ENCODE measurements at places on chromosomes 16 and 17.

- H3K27ac ChIP-seq: no peak overlapping the region
- H3K4me1 ChIP-seq: peaks cover 15% of the 10 kb centered on the region
- H3K36me3 ChIP-seq: peaks cover 68% of the 10 kb centered on the region
- no peaks in the 10 kb centered on the region for H3K27me3 ChIP-seq
Observed at GRCh38 chr17:57634713-57635465, 110.2 kb downstream of the CCDC182 start.

- peaks cover 91% of the 10 kb centered on the region for H3K27me3 ChIP-seq
- H3K4me3 ChIP-seq: no peak overlapping the region
- H3K27ac ChIP-seq: no peak overlapping the region
- DNase-seq: no peak
- H3K4me1 ChIP-seq: peaks cover 7% of the 10 kb centered on the region
Observed at GRCh38 chr16:75256696-75257343, 5.4 kb upstream of the BCAR1 start.

DNA sequence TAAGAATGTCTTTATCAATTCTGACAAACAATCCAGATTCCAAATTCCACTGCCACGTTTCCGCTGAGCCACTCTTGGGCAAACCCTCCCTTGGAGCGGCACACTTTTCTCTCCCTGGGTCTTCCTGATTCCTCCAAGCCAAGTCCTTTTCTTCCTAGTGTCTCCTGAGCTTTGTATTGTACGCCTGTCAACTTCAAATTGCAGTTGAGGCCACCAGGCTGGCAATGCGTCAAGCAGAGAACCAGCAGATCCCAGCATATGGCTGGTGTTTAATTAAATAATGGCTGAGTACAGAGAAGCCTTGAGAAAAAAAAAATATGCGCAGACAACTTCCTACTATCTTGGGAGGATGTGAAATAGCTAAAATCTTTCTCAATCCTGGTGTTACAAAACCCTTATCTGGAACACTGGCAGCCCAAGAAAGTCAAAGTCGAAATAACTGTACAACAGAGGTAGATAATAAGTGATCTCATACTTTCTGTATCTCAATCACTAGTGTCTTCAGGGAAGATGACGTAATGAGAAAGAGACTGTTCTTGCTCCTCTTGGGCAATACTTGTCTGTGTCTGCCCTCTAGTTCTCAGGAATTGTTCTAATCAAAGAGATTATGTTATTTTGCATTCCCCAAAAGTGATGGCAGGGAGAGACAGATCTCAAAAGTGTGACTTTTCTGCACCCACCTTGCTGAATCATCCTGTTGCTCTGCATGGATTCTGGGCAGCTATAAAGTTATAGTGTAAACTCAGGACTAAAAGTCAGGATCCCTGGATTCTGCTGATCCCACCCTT lies 15.0 kb downstream of the SMIM36 start:
- no peaks in the 10 kb centered on the region for H3K36me3 ChIP-seq
- no peak overlapping the region for H3K4me3 ChIP-seq
- H3K4me1 ChIP-seq: no peaks in the 10 kb centered on the region
- peaks cover 21% of the 10 kb centered on the region for H3K27me3 ChIP-seq
- DNase-seq: no peak
- no peak overlapping the region for H3K27ac ChIP-seq

GRCh38 chr17:2222301-2222700 lies 81.3 kb downstream of the SMG6 start:
- peaks cover 14% of the 10 kb centered on the region for H3K4me1 ChIP-seq
- H3K27ac ChIP-seq: no peak overlapping the region
- no peak overlapping the region for H3K4me3 ChIP-seq
- peaks cover 34% of the 10 kb centered on the region for H3K36me3 ChIP-seq

- peak overlapping the region; percentile 81 for H3K27ac ChIP-seq
- peaks cover 51% of the 10 kb centered on the region for H3K36me3 ChIP-seq
- H3K4me3 ChIP-seq: peak overlapping the region; percentile 66
- peaks cover 40% of the 10 kb centered on the region for H3K4me1 ChIP-seq
- no peaks in the 10 kb centered on the region for H3K27me3 ChIP-seq
- no peak for DNase-seq
Observed at GRCh38 chr17:45038728-45039634, 12.5 kb downstream of the DCAKD start.

GRCh38 chr16:47644661-47645060 lies 183.5 kb downstream of the PHKB start:
- H3K27ac ChIP-seq: no peak overlapping the region
- H3K4me3 ChIP-seq: no peak overlapping the region
- peaks cover 31% of the 10 kb centered on the region for H3K36me3 ChIP-seq

DNA sequence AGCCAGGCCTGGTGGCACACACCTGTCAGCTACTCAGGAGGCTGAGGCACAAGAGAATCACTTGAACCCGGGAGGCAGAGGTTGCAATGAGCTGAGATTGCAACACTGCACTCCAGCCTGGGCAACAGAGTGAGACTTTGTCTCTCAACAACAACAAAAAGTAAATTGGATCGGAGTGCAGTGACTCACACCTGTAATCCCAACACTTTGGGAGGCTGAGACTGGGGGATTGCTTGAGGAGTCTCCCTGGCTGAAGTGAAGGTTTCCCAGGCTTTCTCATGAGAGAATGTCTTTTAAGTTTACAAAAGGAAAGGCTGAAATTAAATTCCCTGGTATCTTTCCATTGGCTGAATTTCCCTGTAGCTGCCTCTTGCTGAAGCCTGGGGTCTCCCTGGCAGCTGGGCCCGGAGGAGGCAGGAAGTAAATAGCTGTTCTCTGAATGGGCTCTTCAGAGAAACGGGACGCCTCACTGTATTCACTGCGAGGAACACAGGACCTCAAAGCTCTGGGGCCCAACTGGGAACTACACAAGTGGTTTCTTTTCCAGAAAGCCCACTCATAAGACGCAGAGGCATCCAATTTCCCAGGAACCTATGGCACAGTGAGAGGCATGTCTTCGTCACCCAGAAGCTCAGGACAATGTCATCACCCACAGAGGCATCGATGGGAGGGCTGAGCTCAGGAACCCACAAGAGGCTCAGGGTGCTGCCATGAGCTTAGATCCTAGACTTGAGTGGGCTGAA lies 77.4 kb upstream of the SMURF2 start:
- H3K27me3 ChIP-seq: no peaks in the 10 kb centered on the region
- H3K4me1 ChIP-seq: peaks cover 4% of the 10 kb centered on the region
- H3K4me3 ChIP-seq: no peak overlapping the region
- H3K27ac ChIP-seq: no peak overlapping the region
- H3K36me3 ChIP-seq: no peaks in the 10 kb centered on the region
- DNase-seq: no peak

- H3K27me3 ChIP-seq: no peaks in the 10 kb centered on the region
- DNase-seq: no peak
- no peaks in the 10 kb centered on the region for H3K36me3 ChIP-seq
- no peak overlapping the region for H3K4me3 ChIP-seq
- no peaks in the 10 kb centered on the region for H3K4me1 ChIP-seq
Observed at GRCh38 chr17:32780721-32781120, 96.2 kb downstream of the MYO1D start.

DNA sequence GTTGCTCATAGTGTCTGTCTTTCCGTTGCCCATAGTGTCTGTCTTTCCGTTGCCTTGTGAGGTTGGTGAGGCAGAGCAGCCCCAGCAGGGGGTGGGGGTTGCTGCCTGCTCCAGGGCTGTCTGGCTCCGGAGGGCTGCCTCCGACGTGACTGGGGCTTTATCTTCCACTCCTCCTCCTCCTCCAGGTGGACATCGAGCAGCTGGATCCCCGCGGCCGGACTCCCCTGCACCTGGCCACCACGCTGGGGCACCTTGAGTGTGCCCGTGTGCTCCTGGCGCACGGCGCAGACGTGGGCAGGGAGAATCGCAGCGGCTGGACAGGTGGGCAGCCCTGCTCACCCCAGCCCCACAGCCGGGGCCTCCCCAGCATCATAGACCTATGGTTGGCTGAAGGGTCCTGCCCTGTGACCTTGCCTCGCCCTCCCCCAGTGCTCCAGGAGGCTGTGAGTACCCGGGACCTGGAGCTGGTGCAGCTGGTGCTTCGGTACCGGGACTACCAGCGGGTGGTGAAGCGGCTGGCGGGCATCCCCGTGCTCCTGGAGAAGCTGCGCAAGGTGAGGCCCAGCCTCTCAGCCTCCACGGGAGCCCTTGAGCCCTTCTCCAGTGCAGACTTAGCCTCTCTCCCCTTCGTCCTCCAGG lies 14.7 kb downstream of the ANKRD13B start:
- no peaks in the 10 kb centered on the region for H3K36me3 ChIP-seq
- DNase-seq: no peak
- no peak overlapping the region for H3K4me3 ChIP-seq
- H3K27me3 ChIP-seq: no peaks in the 10 kb centered on the region

DNA sequence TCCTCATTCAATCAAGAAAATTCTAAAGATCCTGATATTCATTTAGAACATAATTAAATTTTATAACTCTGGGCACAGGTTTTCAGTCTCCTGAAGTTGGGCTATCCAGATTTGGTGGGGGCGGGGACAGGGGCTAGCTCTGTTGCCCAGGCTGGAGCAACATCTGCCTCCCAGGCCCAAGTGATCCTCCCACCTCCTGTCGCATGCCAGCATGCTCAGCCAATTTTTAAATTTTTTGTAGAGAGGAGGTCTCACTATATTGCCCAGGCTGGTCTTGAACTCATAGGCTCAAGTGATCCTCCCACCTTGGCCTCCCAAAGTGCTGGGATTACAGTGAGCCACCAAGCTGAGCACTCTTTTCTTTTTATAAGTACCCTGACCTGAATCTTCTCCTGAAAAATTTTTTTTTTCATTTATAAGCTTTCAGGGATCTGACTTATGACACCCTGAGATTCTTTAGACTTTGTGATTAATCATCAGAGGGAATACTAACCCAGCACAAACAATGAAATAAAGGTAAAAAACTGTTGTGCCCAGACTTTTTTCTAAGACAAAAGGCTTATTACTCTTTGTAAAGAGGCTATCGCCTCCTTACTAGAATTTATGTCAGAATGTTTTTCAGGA lies 62.6 kb downstream of the TUBD1 start:
- peak overlapping the region; percentile 50 for H3K4me3 ChIP-seq
- H3K27me3 ChIP-seq: no peaks in the 10 kb centered on the region
- H3K4me1 ChIP-seq: peaks cover 38% of the 10 kb centered on the region
- H3K27ac ChIP-seq: peak overlapping the region; percentile 97
- no peak for DNase-seq

DNA sequence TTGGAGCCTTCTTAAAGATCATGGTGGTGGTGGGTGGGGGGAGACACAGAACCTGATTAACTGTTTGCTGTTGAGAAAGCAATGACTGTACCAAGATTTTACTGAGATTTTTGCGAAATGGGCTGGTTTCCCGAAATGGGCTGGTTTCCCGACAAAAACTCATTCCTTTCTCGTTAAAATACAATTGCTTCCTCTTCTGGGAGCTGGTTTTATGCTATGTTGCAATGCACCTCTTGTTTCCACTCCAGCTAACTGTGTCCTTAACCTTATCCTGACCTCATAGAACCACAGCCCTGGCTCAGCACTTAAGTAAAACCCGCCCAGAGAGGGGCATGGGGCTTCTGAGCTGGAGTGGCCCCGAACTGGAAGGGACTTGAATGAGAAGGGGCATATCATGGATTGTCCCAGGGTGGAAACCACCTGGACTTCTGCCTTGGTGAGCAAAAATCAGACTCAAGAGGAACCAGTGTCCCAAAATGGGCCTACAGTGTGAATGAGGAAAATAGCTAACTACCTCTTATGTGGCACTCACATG lies 20.9 kb downstream of the FAM20A start:
- no peak for DNase-seq
- H3K36me3 ChIP-seq: no peaks in the 10 kb centered on the region
- H3K4me3 ChIP-seq: no peak overlapping the region
- no peaks in the 10 kb centered on the region for H3K4me1 ChIP-seq

- peak overlapping the region; percentile 56 for H3K4me3 ChIP-seq
- peaks cover 50% of the 10 kb centered on the region for H3K4me1 ChIP-seq
- peaks cover 44% of the 10 kb centered on the region for H3K36me3 ChIP-seq
Observed at GRCh38 chr16:71853413-71853812, 7.6 kb downstream of the ATXN1L start.

- H3K4me1 ChIP-seq: peaks cover 49% of the 10 kb centered on the region
- H3K36me3 ChIP-seq: peaks cover 7% of the 10 kb centered on the region
- peak overlapping the region; percentile 88 for H3K4me3 ChIP-seq
- H3K27ac ChIP-seq: peak overlapping the region; percentile 93
- no peaks in the 10 kb centered on the region for H3K27me3 ChIP-seq
Observed at GRCh38 chr17:18856570-18856915, 1.4 kb upstream of the PRPSAP2 start.

DNA sequence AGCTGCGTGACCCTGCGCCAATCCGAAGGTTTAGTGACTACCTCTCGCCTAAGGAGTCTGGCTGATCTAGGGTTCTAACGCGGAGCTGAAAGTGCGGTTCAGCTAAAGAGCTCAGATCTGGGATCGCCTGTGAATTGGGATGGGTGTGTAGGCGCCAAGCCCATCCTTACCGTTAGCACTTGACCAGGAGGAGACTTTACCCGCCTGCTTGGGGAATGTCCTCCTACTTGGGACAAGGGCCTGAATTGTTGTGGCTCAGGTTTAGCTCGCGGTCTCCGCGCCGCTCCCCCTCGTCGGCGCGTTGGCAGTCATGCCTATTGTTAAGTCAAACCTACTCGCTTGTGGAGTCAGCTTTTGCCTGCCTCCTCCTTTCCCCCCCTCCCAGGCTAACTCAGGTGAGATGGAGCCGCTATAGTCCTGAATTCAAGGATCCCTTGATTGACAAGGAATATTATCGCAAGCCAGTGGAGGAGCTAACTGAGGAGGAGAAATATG lies 480 bp downstream of the MRPS7 start:
- peaks cover 30% of the 10 kb centered on the region for H3K36me3 ChIP-seq
- no peak for DNase-seq
- peaks cover 68% of the 10 kb centered on the region for H3K4me1 ChIP-seq

DNA sequence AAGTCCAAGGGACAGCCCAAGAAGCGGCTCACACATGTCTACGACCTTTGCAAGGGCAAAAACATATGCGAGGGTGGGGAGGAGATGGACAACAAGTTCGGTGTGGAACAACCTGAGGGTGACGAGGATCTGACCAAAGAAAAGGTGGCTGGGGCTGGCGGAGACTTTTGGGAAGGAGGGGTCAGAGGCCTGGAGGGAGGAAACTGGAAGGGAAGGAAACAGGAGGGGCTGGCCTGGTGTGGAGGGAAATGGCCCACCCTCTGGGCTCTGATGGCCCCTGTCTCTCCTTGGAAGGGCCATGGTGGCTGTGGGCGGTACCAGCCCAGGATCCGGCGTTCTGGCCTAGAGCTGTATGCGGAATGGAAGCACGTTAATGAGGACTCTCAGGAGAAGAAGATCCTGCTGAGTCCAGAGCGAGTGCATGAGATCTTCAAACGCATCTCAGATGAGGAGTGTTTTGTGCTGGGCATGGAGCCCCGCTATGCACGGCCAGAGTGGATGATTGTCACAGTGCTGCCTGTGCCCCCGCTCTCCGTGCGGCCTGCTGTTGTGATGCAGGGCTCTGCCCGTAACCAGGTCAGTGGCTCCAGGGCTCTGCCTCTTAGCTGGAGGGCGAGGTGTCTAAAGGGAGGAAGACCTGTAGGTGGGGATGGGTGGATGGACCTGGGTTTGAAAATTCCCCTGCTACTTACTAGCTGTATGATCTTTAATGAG lies 12.5 kb downstream of the POLR2A start:
- peak overlapping the region; percentile 79 for H3K27ac ChIP-seq
- no peak for DNase-seq
- peaks cover 24% of the 10 kb centered on the region for H3K4me1 ChIP-seq

Data from stimulated activated naive B cell treated with anti-CD40 and anti-IgM and Interleukin-4, amounts not matched to agents 10 μg/mL and 1 μg/mL and 100 μg/mL, for 72 hours (primary cell).